ENCODE measurements at places on chromosomes 16 and 17.

DNA sequence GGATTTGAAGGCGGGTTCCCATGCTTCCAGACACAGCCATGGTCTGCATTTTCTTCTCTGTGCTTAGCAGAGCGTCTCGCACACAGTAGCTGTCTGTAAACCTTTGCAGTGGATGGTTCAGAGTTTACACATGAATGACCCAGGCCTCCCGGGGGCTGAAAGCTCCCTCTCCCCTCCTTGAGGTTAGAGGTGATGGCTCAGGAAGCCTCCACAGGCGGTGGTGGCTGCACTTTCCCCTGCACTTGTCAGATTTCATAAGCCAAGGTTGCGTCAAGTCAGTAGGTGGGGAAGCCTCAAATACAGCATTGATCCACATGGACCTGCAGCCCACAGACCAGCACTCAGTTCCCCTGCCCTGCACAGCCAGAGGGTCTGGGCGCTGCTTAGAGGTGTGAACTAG is 211.9 kb downstream of the KATNIP start:
- no peak for DNase-seq

DNA sequence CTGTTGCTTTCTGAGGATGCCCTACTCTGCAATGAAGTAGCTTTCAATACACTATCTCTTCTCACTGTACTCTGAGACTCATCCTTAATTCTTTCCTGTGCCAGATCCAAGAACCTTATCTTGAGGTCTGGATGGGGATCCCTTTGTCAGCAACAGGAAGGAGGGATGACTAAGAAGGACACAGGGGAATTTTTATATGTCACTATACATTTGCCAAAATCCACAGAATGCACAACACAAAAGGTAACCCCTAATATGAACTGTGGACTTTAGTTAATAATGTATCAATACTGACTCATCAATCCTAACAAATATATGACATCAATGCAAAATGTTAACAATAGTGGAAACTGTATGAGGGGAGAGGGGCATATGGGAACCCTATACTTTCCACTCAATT is 4.7 kb upstream of the RBBP6 start:
- no peak for DNase-seq

- no peak for DNase-seq
These were observed 6.7 kb upstream of the ADGRG1 start for GRCh38 chr16:57621521-57622271.

GRCh38 chr16:11159282-11159681 is 96.7 kb downstream of the SOCS1 start:
- no peak for DNase-seq

- DNase-seq, result no peak
These were observed 23.7 kb downstream of the ARHGAP23 start for GRCh38 chr17:38451840-38452529.

DNA sequence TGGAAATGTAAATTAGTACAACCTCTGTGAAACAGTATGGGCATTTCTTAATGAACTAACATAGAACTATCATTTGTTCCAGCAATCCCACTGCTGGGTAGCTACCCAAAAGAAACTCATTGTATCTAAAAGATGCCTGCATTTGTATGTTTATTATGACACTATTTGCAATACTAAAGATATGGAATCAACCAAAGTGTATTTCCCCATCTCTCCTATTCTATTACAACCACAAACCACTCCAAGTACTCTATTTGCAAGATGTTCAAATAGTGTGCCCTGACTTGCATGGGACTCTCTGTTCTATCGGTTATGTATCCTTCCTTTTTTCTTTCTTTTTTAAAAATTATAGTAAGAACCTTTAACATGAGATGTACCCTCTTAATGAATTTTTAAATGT is 845.2 kb downstream of the CDH11 start:
- no peak for DNase-seq

- no peak for DNase-seq
These were observed 162.5 kb downstream of the TRIM37 start for GRCh38 chr17:58944166-58944565.
